ENCODE measurements at places on chromosomes 4 and X.

DNA sequence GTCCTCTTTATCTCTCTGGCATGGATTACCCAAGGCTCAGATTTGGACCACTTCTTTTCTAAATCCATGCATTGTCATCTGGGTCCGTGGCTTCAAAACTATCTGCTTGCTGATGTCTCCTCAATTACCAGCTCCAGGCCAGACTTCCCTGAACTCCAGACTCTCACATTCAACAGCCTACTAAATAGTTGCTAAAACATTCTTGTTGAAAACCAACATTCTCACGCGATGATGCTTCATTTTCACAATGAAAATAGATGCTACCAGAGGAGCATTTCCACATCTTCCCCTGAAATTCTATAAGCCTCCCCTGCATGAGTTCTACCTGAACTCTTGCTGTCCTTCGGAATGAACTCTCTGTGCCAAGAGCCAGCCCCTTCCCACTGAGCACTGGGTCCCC is 5.2 kb upstream of the TLR6 start:
- no peak for DNase-seq

GRCh38 chr4:52863324-52863723 is 1.2 kb downstream of the RASL11B start:
- no peak for DNase-seq

- DNase-seq: no peak
Observed at GRCh38 chrX:120377715-120378114, 15.8 kb downstream of the ATP1B4 start.

DNA sequence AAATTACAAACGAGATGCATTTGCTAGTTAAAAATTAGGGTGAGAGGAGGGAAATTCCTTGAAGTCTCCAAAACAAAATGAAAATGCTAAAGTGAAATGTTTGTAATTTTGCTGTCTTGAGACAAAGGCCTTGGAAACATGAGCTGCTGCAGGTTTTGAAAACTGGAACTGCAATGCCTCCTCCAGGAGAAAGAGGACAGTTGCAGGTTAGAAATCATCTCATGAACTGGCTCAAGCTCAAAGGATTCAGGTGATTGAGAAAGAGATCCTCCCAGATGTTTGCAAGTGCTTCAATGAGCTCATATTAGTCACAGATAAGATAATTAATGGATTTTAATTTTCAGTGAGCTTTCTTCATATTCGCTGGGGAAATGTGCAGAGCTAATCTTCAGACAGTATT is 32.4 kb downstream of the SMPX start:
- DNase-seq: peak; percentile 77

- no peak for DNase-seq
Observed at GRCh38 chrX:129323115-129323514, 200.2 kb downstream of the SMARCA1 start.

DNA sequence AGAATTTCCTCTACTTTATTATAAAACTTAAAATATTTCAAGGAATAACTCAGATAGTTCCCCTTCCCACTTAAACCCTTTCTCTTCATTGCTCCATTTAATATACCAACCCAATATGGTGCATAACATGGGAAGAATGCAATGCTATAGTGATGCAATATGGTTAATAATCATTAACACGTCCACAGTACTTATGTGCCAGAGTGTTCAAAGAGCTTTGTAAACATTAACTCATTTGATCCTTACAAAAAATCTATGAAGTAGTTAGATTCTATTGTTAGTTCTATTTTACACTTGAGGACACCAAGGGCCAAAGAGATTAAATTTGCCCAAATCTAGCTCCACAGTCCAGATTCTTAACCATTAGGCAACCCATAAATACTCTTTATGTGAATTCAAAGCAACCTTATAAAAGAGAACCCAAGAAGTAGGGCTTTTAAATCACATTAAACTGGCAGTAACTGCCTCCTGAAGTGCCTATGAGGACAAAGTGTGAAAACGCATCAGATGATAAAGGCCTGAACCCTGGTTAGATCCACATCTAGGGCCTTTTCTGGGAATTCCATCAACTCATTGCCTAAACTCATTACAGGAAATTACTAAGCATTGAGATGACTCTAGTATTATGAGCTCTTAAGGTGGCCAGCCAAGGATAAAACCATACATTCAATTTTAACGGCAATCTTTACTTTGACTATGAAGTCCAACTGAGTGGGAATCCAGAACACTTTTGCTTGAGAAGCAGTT is 94.3 kb downstream of the AREG start:
- no peak for DNase-seq

DNA sequence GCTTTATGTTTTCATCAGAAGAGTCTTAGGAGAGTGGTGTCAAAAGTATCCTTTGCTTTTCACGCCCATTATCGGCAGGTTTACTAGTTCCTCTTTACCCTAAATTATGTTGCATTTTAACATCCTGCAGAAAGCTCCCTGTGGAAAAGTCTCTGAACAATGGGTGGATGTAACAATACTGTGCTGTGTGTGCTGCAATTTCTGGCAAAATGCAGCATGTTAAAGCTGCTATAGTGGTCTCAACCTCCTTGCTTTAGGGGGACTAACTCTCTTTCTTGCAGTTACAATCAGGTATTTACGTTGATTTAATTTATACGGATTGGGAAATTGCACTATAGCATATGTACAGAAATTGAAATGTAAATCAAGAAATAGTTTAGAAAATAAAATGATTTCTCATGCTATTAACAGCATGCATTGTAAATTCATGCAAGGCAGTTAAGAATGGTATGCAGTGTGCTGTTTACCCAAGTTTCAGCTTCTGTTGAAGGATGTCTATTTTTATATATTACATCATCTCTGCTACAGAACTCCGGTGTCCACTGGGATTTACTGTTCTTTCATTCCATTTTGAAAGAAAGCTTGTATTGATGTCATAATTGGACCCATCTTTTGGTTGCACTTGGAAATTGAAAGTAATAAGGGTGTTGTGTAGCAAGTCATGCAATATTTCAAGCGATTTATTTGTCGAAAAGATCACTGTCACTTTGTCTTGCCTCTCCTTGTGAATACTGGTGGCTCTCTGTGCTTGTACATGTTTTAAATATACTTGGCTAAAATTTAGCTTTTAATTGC is 145.7 kb downstream of the RAPGEF2 start:
- no peak for DNase-seq

Measured in NCI-H526 (cell line).